ENCODE measurements at places on chromosomes 7 and 10. TPM values are rescaled to one million over a fixed set of nuclear protein-coding genes. Genes with fewer than 3 reads are reported as not detected.

DNA sequence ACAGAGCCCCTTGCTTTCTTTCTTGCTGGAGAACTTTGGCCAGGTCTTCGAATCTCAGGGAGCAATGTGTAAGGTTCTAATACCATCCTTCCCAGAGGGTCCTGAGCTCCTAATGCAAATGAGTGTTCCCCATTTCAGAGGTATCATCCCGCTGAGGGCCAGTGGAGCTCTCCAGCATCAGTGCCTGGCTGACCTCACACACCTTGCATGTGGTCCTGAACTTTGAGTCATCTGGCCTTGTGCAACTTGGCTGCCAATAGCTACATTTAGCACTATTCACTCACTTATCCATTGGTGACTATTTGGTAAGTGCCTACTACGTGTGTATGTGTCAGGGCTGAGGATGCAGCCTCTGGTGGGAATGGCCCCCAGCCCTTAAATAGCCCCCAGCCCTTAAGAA lies 48.4 kb upstream of the HABP2 start:
- DNase-seq: no peak

The ANK3 gene
- total RNA-seq: 15.0 TPM

DNA sequence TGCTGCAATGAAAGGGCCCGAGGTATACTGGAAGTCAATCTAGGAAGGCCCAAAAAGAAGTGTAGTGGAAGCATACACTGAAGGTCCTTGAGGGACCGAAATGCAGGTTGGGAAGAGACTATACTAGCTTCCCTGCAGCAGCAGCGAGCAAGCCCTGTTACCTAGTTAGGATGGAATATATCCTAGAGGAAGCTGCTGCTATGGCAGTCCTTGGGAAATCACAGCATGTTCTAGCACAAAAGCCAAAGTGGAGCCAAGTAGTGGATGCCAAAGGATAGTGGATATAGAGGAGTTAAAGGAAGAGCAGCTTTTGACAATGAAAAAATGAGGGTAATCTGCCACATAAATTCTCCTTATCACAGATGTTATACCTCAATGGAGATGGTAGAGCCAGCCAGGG lies 123.8 kb upstream of the STARD3NL start:
- DNase-seq: no peak

GRCh38 chr10:65235846-65236245 lies 1690.0 kb upstream of the LRRTM3 start:
- no peak for DNase-seq

The OR2A5 gene
- not detected for total RNA-seq

GRCh38 chr7:106979551-106980357 lies 64.8 kb upstream of the PRKAR2B start:
- DNase-seq: no peak

The NEUROD6 gene
- total RNA-seq: not detected

DNA sequence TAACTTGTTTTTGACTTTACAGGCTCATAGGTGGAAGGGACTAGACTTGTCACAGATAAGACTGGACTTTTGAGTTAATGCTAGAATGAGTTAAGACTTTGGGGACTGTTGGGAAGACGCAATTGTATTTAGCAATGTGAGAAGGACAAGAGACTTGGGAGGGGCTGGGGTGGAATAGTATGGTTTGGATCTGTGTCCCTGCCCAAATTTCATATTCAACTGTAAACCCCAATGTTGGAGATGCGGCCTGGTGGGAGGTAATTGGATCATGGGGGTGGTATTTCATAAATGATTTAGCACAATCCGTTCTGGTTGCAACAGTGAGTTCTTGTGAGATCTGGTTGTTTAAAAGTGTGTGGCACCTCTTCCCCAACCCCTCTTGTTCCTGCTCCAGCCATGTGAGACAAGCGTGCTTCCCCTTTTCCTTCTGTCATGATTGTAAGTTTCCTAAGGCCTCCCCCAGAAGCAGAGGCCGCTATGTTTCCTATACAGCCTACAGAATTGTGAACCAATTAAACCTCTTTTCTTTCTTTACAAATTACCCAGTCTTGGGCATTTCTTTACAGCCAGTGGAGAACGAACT lies 22.6 kb downstream of the RNF216 start:
- no peak for DNase-seq

- no peak for DNase-seq
These were observed 38.0 kb upstream of the CACNA2D1 start for GRCh38 chr7:82481499-82482097.

- DNase-seq: no peak
These were observed 357.1 kb downstream of the MAGI2 start for GRCh38 chr7:79096361-79096805.

The NKX1-2 gene
- total RNA-seq: not detected

Measured in Daoy (cell line).